ENCODE measurements at places on chromosomes 3 and 15.
A peak's percentile ranks its signal among the peaks of the same experiment; 100 is the strongest.

DNA sequence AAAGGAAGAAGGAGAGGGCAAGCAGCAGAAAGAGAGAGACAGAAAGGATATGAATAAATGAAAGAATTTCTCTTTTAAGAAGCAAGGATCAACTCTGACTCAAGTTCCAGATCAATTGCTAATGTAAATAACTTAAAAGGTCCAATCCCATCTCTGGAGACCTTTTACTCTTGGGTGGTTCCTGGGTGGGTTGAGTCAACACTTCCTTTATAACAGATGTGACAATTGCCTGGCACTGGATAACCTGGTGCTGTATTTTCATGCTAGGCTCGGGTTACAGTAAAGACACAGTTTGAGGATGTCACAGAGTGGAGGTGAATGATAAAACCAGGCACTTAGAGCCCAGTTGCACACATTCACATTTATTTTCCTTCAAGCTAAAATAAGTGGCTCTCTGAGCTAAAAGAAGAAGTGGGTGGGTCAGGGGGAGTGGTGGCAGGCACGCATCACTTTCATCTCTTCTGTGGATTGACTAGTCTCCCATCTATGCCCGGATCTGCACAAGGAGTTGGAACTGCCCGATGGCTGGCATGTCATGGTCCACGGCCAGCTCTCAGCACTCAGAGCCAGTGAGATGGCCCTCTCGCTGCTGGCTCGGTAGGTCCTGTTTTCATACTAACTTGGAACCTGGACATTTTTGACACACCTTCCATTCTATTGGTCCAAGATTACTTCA, 465.8 kb downstream of the FOXP1 start:
- peak; percentile 20 for DNase-seq

DNA sequence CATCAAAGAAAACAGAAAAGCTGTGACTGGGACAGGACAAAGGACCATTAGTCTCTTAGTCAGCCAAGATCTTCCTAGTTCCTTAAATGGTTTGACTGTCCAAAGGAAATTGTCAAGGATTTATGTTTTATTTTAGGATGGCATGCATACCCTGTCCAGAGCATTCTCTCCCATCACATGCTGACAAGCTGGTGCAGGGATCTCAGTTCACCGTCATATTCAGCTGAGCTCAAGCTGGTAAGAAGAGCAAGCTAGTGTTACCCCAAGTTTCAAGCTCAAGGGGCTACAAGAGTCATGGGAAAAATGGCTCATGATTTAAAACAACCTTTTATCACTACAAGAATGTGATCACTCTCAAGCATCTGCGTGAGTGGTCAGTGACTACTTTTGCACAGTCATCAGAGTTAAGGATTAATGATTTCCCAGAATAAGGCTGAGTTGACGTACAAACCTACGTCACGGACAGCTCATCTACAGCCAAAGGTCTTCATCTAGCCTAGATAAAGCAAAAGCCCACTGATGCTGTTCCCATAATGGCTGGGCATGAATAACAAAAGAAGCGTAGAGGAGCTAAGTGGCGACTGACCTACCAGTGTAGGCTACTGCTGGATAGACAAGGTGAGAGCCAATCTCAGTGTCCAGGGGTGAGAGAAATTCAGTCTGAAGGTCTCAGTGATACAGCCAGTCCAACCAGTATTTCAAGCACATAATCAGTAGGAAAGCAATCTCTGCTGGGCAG, 157.5 kb downstream of the GABRB3 start:
- DNase-seq, result no peak

- DNase-seq, result no peak
These were observed 60.4 kb downstream of the MESD start for GRCh38 chr15:80929225-80929624.

DNA sequence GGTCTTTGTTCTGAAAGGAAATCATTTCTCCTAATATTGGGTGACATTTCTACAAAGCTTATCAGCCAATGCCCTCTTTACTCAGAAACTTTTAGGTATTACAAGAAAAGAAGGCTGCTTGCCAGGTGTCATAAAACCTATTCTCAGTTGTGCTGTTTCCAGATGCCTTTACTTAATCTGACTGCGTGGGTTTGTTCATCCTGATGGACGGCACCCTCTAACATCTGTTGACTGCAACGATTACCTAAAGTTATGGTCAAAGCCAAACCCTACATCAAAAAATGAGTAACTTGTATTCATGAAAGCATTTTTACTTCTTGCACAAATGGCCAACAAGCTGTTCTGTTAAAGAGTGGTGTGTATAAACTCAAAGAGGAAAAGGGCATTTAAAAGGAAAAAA, 207.7 kb upstream of the PDZRN3 start:
- no peak for DNase-seq

GRCh38 chr15:95169541-95170459, 938.4 kb downstream of the MCTP2 start:
- no peak for DNase-seq

DNA sequence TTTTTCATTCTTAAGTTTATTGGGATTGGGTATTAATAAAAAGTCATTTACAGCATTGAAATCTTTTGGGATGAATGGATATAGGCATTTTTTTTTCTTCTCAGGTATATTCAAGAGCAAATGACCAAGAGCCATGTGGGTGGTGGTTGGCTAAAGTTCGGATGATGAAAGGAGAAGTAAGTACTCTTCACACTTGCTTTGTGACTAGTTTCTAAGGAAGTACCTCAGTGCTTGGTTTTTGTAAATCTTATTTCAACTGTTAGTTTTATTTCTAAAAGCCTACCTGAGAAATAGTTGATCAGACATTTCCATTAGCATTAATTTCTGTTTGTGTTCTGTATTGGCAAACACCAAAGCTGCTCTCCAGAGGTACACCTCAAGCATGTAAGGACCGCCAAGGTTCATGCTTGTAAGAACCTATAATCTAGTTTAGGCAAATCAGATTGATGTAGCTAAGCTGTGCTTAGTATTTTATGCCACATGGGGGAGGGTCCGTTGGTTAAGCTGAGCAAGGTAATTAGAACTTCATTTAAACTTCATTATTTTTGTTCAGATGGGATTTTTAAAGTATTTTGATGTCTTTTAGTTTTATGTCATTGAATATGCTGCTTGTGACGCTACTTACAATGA, 35.4 kb downstream of the FXR1 start:
- DNase-seq, result peak; percentile 7

- no peak for DNase-seq
These were observed 53.2 kb downstream of the CHL1 start for GRCh38 chr3:249587-250262.

DNA sequence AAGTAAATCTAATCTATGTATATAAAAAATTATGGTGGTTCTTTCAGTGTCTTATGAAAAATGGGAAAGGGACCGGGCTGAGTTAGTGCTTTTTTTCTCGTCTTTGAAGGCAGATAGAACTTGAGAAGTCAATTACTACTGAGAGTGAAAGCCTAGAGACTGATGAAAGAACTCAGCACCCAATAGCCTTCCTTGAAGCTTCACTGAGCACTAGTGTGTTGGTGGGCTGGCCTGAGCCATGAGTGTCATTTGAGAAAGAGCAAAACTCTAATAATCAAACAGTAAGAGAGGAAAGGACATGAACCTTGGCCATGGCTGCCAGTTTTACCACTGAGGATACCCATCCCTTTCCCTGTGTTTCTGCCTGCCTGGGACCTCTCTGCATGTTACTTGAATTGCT, 428.3 kb upstream of the RASGRP1 start:
- DNase-seq, result no peak

DNA sequence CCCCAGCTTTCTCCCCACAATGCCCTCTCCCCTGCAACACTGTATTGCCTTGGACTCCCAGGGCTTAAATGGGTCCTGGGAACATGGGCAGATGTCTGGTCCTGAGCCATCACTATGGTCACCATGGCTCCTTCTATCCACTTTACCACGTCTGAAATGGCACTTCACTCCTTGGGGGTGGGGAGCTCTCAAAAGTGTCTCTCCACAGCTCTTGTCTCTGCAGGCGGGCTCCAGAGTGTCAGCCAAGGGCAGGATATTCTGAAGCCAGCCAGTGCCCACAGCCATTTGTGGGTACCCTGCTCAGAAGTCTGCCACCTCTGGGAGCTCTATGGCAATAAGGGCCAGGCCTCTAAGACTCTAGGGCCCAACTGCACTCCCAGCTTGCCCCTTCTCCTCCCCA, 163.9 kb downstream of the PPM1L start:
- no peak for DNase-seq

- DNase-seq, result no peak
These were observed 474.2 kb upstream of the ZNF385D start for GRCh38 chr3:22225161-22225560.

DNA sequence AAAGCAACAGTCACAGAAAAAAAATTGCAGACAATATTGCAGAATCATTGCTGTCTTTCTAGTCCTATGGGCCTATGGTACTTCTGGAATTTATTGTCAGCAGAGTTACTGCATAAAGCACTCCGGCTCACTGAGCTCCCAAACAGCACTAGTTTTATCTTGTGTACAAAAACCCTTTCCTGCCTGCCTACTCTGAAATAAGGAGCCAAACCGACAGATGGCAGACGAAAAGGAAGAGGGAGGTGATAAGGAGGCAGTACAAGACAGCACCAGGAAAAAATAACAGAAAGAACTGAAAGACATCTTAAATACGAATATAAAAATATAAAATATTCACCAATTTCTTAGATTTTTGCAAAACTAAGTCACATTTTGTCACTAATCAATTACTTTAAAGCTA, 15.6 kb downstream of the HERC1 start:
- no peak for DNase-seq

GRCh38 chr3:16906682-16907081, 21.9 kb downstream of the PLCL2 start:
- no peak for DNase-seq

GRCh38 chr3:177481329-177481728, 284.0 kb upstream of the TBL1XR1 start:
- peak; percentile 56 for DNase-seq

DNA sequence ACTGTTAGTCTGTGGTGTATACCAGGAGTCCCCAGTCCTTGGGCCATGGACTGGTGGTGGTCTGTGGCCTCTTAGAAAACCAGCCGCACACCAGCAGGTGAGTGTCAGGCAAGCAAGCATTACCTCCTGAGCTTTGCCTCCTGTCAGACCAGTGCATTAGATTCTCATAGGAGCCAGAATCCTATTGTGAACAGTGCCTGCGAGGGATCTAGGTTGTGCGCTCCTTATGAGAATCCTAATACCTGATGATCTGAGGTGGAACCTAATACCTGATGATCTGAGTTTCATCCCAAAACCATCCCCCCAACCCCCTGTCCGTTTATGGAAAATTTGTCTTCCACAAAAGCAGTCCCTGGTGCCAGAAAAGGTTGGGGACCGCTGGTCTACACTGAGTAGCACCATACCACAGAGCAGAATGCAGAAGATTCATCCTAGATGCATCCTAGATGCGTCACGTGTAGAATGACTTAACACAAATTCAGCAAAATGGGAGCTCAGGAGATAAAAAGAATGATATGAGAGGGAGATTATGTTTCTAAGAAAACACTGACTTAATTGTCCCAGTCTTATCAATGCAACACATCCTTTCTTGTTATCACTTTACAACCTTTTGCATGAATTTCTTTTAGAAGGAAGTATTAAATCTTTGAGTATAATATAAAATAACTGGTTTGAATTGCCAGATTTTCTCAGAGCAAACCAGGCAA, 28.5 kb downstream of the SELENOT start:
- no peak for DNase-seq

GRCh38 chr3:13598201-13598600, 49.3 kb downstream of the FBLN2 start:
- no peak for DNase-seq

DNA sequence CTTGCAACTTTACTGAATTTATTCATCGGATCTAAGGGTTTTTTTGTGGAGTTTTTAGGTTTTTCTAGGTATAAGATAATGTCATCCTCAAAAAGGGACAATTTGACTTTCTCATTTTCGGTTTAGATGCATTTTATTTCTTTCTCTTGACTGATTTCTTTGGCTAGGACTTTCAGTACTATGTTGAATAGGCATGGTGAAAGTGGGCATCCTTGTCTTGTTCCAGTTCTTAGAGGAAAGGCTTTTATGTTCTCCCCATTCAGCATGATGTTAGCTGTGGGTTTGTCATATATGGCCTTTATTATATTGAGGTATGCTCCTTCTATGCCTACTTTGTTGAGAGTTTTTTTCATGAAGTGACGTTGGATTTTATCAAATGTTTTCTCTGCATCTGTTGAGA, 106.7 kb downstream of the FAM43A start:
- no peak for DNase-seq

- DNase-seq, result no peak
These were observed 382.9 kb upstream of the MCTP2 start for GRCh38 chr15:93848490-93848889.
